ENCODE measurements at places on chromosomes 12 and 14.

DNA sequence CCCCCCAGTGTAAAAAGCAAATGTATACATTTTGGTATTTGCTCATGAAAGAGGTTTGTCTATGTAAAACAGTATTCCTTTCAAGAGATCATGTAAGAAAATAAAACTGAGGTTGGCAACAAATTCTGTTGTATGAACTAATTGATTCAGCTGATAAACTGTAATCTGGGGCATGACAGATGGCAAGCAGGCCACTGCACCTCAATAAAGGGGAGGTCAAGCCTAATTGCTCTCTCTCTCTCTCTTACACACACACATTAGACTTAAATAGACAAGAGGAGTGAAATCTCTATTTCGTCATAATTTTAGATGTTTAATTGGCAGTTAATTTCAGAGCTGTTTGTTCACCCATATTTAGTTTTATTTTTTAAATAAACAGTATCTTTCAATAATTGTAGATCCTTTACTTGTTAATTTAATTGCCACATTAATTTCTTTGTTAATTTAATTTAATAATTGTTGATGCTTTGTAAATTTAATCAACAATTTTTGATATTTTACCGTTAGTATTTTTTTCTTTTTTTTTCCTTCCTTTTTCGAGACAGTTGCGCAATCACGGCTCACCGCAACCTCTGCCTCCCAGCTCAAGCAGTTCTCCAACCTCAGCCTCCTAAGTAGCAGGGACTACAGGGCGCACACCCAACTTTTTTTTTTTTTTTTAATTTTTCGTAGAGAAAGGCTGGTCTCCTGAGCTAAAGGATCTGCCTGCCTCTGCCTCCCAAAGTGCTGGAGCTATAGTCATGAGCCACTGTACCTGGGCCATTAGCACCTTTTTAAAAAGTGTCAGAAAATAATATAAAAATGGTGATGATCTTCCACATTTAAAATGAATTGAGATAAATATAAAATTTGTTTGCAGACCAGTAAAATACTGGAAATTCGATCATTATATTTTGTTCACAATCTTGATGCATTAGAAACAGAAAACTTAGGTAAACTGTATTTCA is 577.7 kb downstream of the SLC16A7 start:
- no peak for DNase-seq

DNA sequence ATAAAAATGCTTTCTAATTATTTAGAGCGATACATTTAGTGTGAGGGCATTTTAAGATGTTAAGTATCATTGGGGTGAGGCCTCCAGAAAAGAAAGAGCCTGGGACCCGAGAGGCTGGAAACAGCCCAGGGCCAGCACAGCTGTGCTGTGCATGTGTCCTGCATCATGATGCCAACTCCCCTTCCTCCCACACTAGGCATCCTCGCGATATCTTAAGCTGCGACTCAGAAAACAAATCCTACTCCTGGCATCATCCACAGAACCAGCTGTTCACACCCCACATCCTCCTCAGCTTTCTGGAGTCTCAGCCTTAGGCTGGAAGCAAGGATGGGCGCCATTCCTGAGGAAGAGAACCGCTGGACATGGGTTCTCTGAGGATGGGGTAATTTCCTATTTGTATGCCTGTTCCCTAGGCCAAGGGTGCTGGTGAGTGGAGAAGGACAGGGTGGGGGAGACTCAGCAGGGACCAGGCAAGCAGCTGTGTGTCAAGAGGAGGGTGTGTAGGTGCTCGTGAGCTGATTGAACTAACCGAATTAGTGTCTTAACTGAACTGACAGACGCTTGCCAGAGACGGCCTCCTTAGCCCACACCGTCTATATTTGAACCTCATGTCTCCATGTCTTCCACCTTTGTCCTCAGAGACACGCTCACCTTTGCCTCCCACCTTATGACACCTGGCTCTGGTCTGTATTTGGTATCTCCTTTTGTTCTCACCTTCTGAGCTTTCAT is 15.6 kb upstream of the MCRS1 start:
- DNase-seq, result no peak

GRCh38 chr12:87661786-87662377 is 367.3 kb downstream of the C12orf50 start:
- DNase-seq, result no peak

GRCh38 chr14:88204221-88204620 is 118.8 kb downstream of the KCNK10 start:
- DNase-seq, result no peak

GRCh38 chr12:83784298-83784890 is 1097.7 kb downstream of the TMTC2 start:
- DNase-seq, result no peak

DNA sequence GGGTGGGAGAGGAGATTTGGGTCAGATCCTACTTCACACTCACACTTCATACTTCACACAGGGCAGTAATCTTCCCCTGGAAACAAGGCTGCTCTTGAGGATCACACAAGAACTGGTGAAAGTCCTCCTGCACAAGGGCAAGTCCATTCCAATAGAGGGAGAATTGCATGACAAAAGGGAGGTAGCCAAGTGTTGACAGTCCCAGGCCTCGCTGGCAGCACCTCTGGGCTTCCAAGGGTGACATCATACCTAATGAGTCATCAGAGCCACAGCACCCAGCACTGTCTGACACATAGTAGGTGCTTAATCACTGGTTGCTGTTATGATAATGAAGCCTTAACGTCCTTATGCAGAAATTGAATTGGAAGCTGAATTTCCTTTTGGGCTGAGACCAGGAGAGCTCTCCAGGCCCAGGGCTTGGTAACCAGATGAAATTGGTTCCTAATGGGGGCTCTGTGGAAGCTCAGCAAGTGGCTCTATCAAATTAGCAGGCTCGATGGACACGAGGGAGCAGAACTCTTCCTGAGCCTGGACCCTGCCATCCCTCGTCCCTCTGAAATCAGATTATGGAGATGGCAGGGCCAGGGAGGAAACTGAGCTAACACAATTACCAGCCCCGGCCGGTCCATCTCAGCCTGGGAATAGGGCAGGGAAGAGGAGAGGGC is 58.8 kb upstream of the ACTN1 start:
- no peak for DNase-seq

DNA sequence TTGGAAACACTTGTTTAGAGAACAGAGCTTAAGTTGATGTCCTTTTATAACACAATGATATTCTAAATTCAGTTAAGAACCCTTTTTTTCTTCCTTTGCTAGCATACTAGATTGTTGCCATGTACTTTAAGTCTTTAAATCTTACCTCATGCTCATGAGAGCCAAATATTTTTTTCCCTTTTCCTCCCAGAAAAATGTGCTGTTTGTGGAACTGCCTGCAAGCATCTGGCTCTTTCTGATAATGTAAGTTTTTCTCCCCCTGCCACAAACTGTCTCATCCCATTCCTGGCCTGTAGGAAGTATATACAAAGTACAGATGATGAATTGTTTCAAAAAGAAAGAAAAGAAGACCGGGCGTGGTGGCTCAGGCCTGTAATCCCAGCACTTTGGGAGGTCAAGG is 5.3 kb downstream of the RNF212B start:
- no peak for DNase-seq

Data from stimulated activated CD8-positive, alpha-beta memory T cell treated with anti-CD3 and anti-CD28 coated beads, Interleukin-2, amount 100 ng/mL, for 48 hours (primary cell).